ENCODE measurements at places on chromosomes 11 and 22. TPM values are rescaled to one million over a fixed set of nuclear protein-coding genes. Genes with fewer than 3 reads are reported as not detected.
A peak's percentile ranks its signal among the peaks of the same experiment; 100 is the strongest.

DNA sequence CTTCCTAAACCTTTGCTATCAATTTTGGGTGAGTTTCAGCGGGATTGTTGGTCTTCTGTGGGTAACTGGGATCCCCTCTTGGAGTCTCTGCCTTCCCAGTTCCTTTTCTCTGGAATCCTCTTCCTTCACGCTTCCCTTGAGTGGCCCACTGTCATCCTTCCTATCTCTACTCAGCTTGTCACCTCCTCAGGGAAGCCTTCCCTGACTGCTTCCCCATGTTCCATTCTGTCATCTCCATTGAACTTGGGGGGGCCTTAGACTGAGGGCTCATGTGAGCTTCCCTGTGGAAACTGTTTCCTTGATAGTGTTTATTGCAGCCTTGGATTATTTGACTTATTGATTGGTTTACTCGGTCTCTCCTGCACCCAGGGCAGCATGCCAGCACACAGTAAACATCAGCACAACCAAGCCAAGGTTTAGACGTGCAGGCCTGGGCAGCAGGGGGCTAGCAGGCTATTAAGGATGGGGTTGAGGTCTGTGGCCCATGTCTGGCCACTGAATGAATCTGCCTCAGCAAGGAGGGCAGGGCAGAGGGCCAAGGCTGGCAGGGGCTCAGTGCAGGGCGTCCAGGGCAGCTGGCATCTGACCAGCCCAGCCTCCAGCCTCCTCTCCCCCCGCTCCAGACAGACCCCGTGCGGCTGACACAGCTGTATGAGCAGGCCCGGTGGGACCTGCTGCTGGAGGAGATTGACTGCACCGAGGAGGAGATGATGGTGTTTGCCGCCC is 7.2 kb downstream of the TRPT1 start:
- H3K4me1 ChIP-seq = no peaks in the 10 kb centered on the region
- no peak overlapping the region for H3K27ac ChIP-seq
- no peak for DNase-seq
- no peak overlapping the region for H3K4me3 ChIP-seq
- peaks cover 64% of the 10 kb centered on the region for H3K36me3 ChIP-seq
- no peaks in the 10 kb centered on the region for H3K27me3 ChIP-seq

- H3K27ac ChIP-seq = no peak overlapping the region
- H3K36me3 ChIP-seq = no peaks in the 10 kb centered on the region
- no peak overlapping the region for H3K4me3 ChIP-seq
- no peaks in the 10 kb centered on the region for H3K4me1 ChIP-seq
- DNase-seq = no peak
Measured at GRCh38 chr11:102581066-102581465, 44.1 kb downstream of the MMP20 start.

Gene ASPHD2
- 1.5 TPM for total RNA-seq

Gene KRTAP5-9
- total RNA-seq = not detected

Gene PHOX2A
- not detected for total RNA-seq

DNA sequence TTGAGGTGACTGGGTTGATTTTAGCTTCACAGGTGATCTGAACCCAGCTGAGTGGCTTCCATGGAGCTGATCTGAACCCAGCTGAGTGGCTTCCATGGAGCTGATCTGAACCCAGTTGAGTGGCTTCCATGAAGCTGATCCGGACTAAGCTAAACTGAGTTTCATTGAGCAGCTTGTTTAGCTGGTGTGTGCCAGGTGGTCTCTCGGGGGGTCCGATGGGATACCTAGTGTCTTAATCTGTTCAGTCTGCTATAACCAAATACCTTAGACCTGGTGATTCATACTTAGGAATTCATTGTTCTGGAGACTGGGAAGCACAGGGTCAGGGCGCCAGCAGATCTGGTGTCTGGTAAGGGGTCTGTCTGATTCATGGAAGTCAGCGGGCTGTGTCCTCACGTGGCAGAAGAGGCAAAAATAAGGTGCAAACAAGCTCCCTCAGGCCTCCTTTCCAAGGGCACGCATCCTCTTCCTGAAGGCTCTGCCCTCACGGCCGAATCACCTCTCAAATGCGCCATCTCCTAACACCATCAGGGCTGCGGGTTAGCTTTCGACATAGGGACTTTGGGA is 52.5 kb upstream of the KCNQ1OT1 start:
- H3K27ac ChIP-seq = no peak overlapping the region
- no peaks in the 10 kb centered on the region for H3K27me3 ChIP-seq
- no peak overlapping the region for H3K4me3 ChIP-seq
- H3K4me1 ChIP-seq = no peaks in the 10 kb centered on the region
- no peak for DNase-seq

Gene C1QTNF5
- total RNA-seq = 28.2 TPM

- no peaks in the 10 kb centered on the region for H3K27me3 ChIP-seq
- peak overlapping the region; percentile 99 for H3K27ac ChIP-seq
- peak; percentile 93 for DNase-seq
- peak overlapping the region; percentile 48 for H3K4me3 ChIP-seq
- peaks cover 69% of the 10 kb centered on the region for H3K4me1 ChIP-seq
- H3K36me3 ChIP-seq = peaks cover 12% of the 10 kb centered on the region
Measured at GRCh38 chr11:2380807-2381350, 3.8 kb downstream of the CD81 start.

DNA sequence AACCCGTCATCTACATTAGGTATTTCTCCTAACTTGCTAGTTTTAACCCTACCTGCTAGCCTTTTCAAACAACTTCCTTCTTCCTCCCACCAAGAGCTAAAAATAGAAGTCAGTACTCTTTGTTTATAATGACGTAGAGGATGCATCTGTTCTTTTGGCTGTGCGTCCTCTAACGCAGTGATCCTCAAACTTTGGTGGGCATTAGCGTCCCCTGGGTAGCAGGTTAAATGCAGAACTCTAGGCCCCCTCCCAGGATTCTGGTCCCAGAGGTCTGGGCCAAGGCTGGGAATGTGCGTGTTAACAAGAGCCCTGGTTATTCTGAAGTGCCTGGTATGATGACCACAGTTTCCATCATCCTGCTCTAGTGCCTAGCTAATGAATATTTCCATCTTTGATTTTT is 67.6 kb downstream of the BARX2 start:
- H3K36me3 ChIP-seq = no peaks in the 10 kb centered on the region
- H3K4me3 ChIP-seq = no peak overlapping the region
- no peak overlapping the region for H3K27ac ChIP-seq
- H3K27me3 ChIP-seq = no peaks in the 10 kb centered on the region

Gene CCDC81
- total RNA-seq = 4.8 TPM

GRCh38 chr11:43950311-43950855 is 7.9 kb downstream of the C11orf96 start:
- no peak overlapping the region for H3K4me3 ChIP-seq
- H3K36me3 ChIP-seq = no peaks in the 10 kb centered on the region
- no peak overlapping the region for H3K27ac ChIP-seq
- H3K27me3 ChIP-seq = peaks cover under 1% of the 10 kb centered on the region
- DNase-seq = no peak

- H3K36me3 ChIP-seq = no peaks in the 10 kb centered on the region
- no peaks in the 10 kb centered on the region for H3K4me1 ChIP-seq
- no peak overlapping the region for H3K4me3 ChIP-seq
- H3K27me3 ChIP-seq = no peaks in the 10 kb centered on the region
- DNase-seq = no peak
- H3K27ac ChIP-seq = no peak overlapping the region
Measured at GRCh38 chr11:71542382-71542781, 4.6 kb downstream of the KRTAP5-8 start.

DNA sequence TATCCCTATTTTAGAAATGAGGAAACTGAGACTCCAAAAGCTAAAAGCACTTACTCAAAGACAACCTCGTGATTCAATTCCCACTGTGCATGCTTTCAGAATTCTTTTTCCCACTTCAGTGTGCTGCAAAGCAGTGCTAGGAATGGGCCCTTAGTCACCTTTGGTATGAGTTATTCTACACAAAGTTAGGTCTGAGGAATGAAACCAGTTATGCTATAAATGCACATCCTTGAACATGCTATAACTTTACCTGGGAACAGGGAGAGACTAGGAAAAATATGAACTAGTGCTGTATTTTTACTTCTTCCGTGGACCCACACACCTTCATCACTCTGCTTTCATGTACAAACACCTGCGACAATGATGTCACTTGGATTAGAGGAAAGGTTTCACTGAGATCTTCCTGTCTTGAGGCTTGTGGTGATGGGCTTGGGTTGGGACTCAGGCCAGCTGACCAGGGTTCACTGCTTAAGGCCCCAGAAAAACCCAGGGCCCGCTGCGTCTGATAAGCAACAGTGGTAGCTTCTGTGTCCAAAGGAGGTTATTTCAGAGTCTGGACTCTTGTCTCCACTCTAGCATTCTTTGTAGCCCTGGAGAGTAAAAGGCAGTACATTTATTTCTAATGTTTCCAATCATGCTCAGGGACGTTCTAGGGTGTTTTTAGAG is 81.6 kb downstream of the ZC3H12C start:
- H3K4me3 ChIP-seq = peak overlapping the region; percentile 27
- no peak for DNase-seq
- peaks cover 11% of the 10 kb centered on the region for H3K4me1 ChIP-seq
- H3K27ac ChIP-seq = peak overlapping the region; percentile 2

GRCh38 chr11:33706966-33707365 is 6.3 kb upstream of the C11orf91 start:
- peaks cover 59% of the 10 kb centered on the region for H3K36me3 ChIP-seq
- DNase-seq = no peak
- H3K4me3 ChIP-seq = no peak overlapping the region
- H3K4me1 ChIP-seq = peaks cover 77% of the 10 kb centered on the region
- peak overlapping the region; percentile 49 for H3K27ac ChIP-seq

- no peak for DNase-seq
- H3K4me3 ChIP-seq = no peak overlapping the region
- no peaks in the 10 kb centered on the region for H3K27me3 ChIP-seq
- H3K4me1 ChIP-seq = no peaks in the 10 kb centered on the region
Measured at GRCh38 chr11:47656260-47656885, 14.0 kb upstream of the MTCH2 start.

GRCh38 chr11:108117746-108118371 is 3.5 kb upstream of the ACAT1 start:
- peaks cover 32% of the 10 kb centered on the region for H3K4me1 ChIP-seq
- H3K27me3 ChIP-seq = no peaks in the 10 kb centered on the region
- no peaks in the 10 kb centered on the region for H3K36me3 ChIP-seq
- H3K4me3 ChIP-seq = no peak overlapping the region
- no peak for DNase-seq

Gene RBFOX2
- 50.1 TPM for total RNA-seq
